ENCODE measurements at places on chromosomes 3 and 15.
A peak's percentile ranks its signal among the peaks of the same experiment; 100 is the strongest.

DNA sequence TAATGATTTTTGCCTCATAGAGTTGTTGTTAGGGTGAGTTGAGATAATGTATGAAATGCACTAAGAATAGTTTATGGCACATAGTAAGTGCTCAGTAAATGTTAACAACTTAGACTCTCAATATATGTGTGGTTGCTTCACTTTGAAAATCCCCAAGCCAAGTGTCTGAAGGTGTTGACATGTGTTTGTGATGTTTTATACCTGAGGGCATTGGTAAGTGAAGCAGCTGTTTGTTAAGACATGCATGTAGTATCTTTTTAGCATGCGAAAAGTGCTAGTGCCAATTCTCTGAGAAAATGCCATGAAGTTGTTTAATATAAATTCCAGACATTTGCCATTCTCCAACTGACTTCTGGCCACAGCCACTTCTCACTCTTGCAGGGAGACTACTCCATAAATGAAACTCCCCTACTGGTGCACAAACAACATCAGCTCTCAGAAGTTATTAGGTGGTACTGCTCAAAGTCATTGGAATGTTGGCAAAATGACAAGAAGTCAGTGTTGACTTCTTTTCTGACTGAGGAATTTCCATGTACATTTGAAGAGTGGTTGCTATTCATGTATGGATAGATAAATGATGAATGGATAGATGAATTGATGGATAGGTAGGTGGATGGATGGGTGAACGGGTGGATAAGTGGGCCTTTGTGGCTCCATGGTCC is 103.6 kb upstream of the NUDT16 start:
- no peak for DNase-seq

DNA sequence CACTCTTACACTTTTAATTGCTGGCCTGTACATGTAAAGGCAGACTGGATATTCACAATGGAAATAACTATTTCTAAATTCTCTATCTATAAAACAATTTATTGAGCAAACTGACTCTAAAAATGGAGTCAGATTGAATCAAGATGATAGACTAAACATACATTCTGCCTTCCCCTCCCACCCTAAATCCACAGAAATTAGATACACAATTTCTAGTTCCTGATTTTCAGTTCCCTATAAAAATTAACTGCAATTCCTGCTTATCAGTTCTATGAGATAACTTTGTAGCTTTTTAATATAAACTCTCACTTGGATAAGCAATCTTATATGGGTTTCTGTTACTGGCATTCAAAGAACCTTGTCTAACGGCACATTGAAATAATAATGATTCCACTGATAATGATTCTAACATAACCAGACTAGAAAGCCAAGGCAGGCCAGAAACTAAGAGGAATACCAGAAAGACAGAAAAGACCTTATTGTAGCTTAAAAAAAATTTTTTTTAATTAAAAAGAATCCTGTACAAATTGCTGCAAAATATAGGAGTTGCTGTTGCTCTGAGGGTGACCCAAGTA is 33.1 kb downstream of the TBC1D5 start:
- DNase-seq = no peak

DNA sequence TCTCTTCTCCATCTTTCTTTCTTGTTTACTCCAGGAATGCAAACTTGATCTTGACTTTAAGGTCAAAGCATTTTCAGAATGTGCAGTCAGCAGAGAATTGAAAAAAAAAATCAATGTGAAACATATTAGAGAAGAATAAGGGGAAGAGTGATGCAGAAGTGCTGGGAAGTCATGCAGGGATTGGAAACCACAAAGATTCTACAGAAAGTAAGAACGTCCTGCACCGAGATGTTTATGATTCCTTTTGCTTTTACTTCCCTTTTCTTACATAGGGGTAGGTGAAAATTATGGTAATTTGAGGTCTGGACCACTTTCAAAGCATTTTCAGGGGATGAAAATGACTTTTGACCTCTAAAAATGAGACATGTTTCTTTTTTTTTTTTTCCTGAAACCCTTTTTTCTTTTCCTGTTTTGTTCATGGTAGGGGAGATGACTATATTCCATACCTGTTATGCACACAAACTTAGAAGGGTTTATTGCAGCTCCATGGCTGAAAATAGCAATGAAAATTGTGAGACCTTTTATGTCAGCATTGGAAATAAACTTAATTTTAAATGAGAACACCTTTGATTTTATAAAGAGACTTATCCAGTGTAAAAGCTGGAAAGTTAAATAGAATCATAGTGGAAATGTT is 623.5 kb upstream of the TBL1XR1 start:
- DNase-seq = no peak

GRCh38 chr15:39432026-39432425 is 148.9 kb upstream of the THBS1 start:
- no peak for DNase-seq

- no peak for DNase-seq
These were observed 15.8 kb upstream of the ALDH1A3 start for GRCh38 chr15:100863796-100864267.

GRCh38 chr3:47370887-47371697 is 9.7 kb upstream of the PTPN23 start:
- peak; percentile 41 for DNase-seq
